ENCODE measurements at places on chromosomes 3 and 15.

GRCh38 chr3:56364665-56365064, 103.6 kb downstream of the ERC2 start:
- no peak for DNase-seq

GRCh38 chr3:179615458-179616173, 11.0 kb downstream of the NDUFB5 start:
- DNase-seq, result no peak

DNA sequence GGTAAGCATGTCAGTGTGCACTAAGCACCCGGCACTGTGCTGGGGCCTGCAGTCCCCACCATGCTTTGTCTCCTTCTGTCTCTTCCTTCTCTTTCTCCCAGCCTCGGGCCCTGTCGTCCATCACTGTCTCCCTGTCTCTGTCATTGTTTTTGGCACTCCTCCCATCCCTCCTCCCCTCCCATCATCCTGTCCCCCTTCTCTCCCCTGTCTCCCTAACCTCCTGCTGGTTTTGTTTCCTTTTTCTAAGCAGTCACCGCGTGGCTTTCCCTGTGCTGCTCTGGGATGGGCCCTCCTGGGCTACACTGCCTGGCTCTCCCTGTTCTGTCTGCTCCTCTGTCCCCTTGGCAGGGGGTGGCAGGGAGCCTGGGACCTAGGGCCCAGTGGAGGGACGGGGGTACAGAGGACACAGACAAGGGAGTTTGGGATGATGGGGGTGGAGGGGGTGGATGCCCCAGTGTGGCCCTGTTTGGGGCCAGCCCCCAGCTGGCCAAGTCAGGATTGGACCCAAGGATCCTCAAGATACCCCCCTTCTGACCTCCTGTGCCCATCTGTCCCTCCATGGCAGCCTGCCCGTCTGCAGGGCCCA, 5.7 kb downstream of the CHST13 start:
- DNase-seq, result no peak

DNA sequence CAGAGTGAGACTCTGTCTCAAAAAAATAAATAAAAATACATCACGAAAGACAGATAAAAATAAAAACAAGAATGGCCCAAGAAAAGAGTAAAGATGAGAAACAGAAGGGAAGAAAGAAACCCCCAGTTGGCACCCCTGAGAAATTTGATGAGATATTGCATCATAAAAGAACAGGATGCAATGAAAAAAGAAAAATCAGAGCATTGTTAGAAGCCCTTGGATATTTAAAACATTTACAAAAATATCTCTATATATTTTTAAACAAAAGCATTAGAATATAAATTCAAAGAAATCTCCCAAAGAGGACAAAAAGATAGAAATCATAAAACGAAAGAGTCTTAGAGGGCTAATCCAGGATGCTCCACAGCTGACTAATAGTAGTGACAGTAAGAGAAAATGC, 18.6 kb upstream of the ZBTB38 start:
- no peak for DNase-seq

DNA sequence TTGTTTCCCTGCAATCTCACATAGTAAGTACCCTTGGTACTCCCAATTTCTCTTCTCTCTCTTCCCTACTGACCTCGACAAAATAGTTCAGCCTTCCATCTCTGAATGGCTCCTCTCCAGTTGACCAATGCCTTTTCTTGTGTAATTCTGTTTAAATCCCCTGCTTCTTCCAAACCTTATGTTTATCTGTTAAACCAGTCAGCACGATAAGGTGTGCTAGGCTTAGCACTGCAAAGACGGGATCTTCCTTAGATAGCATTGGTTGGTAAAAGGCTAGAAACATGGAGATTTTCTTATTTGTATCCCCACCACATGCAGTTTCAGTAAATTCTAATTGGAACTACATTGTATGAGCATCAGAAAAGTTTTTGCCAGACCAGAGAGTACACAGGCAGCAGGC, 25.8 kb upstream of the KCNMB3 start:
- no peak for DNase-seq
